ENCODE measurements at places on chromosomes 3 and 15.

GRCh38 chr3:80994085-80994665, 767.3 kb downstream of the GBE1 start:
- DNase-seq, result no peak

GRCh38 chr3:129058441-129059200, 2.0 kb upstream of the GP9 start:
- peak; percentile 23 for DNase-seq

- DNase-seq, result no peak
Measured at GRCh38 chr3:32004113-32004765, 22.7 kb downstream of the ZNF860 start.

DNA sequence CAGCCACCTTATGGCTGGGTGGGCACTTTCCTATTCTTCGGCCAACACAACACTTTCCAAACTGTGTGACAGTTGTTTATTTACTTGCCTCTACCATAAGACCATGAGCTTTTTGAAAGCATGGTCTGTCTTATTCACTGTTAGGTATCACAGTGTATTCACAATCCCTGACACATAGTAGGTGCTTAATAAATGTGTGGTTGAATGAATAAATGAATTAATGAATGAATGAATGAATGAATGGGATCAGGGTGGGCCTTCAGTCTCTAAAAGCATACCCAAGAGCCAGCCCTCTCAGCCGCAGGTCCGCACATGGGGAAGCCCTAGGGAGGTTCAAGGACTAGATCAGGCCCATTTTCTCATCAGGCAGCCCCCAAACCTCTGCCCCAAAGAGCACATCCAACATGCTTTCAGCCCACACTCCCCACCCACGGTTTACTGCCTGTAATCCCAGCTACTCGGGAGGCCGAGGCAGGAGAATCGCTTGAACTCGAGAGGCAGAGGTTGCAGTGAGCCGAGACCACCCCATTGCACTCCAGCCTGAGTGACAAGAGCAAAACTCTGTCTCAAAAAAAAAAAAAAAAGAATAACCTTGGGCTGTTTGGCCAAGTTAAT, 95.9 kb downstream of the LIPC start:
- DNase-seq, result no peak

GRCh38 chr3:155418407-155418806, 124.9 kb upstream of the STRIT1 start:
- no peak for DNase-seq

DNA sequence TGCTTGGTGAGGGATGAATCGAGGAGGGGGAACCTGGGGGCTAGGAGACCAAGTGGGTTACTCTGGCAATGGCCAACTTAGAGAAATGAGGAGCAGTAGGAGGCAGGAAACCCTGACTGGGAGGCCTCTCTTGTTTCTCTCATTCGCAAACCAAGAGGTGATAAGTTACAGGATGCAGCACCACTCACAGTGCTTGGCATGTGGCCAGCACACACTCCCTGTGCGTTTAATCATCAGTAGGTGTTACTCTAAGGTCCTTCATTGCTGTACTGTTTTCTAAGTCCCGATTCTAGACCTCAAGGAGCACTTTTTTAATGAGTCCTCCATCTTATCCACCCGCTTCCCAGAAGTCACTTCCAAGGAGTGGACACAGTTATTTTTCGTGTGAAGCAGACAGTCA, 314.1 kb upstream of the TRIM42 start:
- no peak for DNase-seq

DNA sequence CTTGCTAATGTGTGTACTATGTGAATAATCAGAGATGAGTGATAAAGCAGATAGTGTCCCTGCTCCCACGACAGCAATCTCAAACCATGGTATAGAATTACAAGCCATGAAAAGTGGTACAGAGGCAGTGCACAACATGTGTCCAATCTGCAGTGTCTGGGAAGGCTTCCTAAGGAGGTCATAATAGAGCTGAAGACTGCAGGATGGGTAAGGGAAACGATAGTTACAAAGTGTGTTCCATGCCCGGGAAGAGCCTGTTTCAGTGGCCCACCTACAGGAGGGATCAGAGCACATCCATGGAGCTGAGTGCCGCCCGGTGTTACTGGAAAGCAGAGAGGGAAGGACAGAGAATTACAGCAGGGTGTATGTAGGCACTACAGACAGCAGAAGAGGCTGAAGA, 48.9 kb downstream of the PAK2 start:
- DNase-seq, result no peak

DNA sequence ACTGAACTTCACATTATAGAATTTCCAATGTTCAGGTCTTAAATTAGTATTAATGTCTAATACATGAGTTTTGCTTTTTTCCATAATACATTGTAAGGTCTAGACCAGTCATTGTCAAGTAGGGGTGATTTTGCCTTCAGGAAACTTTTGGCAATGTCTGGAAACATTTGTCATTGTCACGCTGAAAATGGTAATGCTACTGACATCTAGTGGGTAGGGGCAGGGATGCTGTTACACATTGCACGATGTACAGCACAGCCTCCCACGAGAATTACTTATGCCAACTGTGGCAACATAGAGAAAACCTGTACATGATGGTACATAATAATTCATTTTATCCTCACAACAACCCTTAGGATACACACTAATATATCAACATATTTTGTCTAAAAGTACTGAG, 384.1 kb downstream of the CADM2 start:
- no peak for DNase-seq

GRCh38 chr3:127456471-127457093, 134.0 kb downstream of the TPRA1 start:
- DNase-seq, result no peak

GRCh38 chr3:71393093-71393492, 190.4 kb downstream of the FOXP1 start:
- DNase-seq, result peak; percentile 58

- no peak for DNase-seq
Measured at GRCh38 chr3:99342383-99342782, 296.0 kb upstream of the COL8A1 start.

DNA sequence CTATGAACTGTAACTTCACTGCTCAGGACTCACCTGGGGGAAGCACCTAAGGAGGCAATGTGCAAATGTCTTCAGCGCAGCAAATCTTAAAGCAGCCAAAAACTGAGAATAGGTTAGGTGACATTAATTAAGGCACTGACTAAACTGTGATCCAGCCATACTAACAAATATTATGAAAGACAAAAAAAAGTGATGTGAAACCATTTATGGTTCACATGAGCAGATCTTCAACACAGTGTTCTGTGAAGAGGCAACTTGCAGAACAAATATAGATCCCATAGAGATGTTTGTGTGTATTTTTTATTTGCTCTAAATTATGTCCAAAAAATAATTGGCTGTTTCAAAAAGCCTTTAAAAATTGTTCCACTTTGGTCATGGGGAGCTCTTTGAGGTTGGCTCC, 24.1 kb upstream of the MITF start:
- no peak for DNase-seq

DNA sequence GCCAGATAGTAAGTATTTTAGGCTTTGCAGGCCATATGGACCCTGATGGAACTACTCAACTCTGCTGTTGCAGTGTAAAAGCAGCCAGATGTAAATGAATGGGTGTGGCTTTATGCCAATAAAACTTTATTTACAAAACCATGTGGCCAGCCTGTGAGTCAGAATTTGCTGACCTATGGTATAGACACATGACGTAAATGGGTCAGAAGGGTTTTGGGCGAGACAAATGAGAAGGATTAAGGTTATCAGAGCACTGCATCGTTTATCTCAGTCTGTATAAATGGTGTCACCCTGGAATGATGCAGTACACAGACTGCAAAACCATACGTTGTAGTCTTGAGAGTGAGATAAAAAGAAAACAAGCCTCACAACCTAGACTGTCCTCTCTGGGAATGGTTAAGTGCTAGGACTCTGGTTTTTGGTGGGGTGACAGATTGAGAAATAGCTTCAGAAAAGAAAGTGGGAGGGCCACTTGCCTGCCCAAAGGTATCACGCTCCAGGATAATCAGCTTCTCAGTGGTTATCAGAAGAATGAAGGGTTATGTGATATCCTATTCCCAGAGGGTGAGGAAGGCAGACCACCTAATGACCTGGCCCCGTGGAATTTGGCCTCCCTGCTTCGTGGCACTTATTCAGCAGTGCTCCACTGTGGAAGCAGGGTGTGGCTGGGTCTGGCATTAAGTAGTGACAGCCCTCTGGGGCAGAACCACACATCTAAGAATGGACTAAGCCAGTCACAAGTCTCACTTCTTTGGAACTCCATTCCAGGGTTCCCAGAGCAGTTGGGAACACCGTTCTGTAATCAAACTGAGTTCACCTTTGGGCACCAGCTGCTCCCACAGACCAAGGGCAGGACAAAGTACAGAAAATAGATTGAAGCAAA, 46.1 kb downstream of the ABHD5 start:
- no peak for DNase-seq

- DNase-seq, result no peak
Measured at GRCh38 chr15:47332481-47332880, 384.8 kb upstream of the SEMA6D start.

GRCh38 chr3:102178817-102179216, 256.0 kb upstream of the ZPLD1 start:
- DNase-seq, result no peak

DNA sequence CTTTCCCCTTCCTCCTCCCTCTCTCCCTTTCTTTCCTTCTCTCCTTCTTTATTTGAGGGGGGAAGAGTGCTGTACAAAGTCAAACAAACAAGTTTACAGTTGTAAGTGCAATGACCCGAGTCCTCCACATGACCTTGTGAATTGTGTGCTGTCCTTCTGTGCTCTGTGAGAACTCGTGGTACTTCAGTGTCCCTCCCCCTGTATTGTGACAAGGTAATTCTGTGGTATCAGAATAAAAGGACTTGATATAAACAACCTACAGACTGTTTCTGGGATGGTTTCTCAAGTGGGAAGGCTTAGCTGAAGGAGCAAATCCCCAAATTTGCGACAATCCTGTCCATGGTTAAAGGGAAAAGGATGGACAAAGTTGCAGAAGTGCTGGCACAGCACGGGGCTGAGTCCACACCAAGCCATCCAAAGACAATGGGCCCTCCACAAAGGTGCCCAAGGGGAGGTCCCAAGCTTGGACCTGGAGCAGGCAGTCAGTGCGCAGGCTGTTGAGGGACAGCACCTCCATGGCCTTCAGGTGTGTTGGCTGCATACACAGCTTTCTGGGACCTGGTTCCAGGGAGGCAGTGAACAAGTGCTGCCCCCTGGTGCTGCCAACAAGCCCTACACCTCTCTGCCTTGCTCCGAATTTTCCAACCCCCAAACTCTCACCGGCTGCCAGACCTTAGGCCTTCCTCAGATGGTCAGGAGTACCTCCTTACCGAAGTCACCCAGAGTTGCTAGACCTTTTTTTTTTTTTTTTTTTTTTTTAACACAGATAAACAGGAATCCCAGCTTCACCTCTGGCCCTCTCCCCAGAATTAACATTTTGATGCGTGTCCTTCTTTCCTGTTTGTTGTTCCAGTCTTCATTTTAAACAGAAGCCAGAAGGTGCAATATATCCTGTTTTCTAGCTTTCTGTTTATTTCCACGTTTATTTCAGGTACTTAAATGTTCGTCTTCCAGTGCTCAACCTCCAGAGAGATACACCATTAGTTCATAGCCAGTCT, 2.6 kb upstream of the APEH start:
- DNase-seq, result peak; percentile 76

DNA sequence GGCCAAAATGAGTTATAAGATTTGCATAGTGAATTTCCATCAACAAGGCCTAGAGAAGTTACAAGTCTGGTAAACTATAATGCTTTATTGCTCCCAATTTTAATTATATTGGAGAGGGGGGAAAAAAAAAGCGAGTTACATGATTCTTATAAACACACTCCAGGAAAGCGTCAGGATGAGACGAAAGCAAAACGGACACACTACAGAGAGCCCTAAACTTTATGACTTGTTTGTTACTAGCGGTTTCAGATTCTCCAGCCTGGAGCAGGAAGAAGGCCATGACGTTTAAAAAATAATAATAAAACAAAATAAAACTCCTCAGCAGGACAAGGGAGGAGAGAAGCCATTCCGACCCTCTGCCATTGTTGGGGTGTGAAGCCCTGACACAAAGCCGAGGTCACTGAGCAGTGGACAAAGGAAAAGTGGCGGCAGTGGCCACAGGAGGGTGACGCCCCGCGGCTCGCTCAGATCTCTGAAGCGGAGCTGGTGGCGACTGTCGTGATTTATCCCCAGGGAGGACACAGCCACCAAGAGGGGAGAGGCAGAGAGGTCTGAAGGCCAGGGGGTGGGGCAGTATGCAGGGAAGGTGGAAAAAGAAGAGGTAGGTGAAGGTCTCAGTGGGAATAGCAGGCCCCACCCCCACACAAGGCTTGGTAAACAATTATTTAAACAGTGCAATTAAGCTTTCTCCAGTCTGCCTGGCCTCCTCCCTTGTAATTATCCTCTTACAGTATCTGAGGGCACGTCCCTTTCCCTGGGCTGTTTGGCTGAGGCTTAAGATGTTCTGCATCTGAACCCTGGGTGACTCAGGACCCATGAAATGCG, 45.3 kb downstream of the ADAMTS9 start:
- no peak for DNase-seq

DNA sequence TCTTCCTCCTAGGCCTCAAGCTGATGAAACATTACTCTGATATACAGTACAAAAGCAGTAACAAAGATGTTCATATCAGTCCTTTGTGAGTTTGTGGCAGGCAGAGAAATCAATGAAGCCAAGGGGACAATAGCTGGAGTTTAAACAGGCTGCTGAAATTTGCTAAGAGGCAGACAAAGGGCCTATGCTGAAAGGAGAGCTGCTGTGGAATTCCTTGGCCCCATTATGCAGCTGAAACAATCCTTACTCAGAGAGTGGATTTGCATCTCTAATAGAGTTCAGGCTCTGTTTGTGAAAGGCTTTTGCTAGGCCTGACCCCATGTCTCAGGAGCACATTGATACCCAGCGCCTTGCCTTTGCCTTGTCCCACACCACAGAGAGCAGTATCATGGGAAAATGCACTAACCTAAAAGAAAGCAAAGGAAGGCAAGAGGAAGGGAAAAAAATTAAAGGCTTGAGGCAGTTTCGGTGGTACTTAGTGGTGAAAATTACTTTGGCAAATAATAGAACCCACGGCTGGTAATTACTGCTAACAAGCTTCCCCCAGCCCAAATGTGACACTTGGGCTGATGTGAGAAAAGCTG, 195.0 kb upstream of the EPHA3 start:
- no peak for DNase-seq

- DNase-seq, result no peak
Measured at GRCh38 chr15:55528812-55529211, 20.8 kb upstream of the DNAAF4 start.

DNA sequence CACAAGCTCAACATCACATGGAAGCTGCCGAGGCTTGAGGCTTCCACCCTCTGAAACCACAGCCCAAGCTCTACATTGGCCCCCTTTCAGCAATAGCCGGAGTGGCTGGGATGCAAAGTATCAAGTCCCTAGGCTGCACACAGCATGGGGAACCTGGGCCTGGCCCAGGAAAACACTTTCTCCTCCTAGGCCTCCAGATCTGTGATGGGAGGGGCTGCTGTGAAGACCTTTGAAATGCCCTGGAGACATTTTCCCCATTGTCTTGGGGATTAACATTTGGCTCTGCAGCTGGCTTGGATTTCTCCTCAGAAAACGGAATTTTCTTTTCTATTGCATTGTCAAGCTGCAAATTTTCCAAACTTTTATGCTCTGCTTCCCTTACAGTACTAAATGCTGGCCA, 18.2 kb downstream of the HRG start:
- DNase-seq, result no peak
